Esophagus squamous epithelium (tissue), 5 donors: ENCODE measurements at places on chromosomes 7 and 10.

- DNase-seq, result no peak
These were observed 461.9 kb upstream of the KLF6 start for GRCh38 chr10:4246881-4247358.

DNA sequence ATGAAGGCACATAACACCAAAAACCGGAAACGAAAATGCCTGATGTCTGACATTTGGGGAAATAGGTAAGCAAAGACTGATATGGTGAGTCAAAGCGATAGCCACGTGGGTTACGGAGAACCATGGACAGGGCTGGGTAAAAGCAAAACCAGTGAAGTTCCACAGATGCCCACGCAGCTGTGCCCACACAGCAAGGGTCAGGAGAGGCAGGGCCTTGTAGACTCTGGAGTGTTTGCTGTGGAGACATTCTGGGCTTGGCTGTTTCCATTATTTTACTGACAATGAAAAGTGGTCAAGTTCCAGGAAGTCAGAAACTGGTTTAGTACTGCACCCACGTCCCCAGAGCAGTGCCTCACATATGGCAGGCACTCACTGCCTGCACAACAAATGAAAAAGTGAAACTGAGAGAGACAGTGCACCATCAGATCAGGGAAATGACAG lies 148.7 kb downstream of the ZMYND11 start:
- no peak for DNase-seq

DNA sequence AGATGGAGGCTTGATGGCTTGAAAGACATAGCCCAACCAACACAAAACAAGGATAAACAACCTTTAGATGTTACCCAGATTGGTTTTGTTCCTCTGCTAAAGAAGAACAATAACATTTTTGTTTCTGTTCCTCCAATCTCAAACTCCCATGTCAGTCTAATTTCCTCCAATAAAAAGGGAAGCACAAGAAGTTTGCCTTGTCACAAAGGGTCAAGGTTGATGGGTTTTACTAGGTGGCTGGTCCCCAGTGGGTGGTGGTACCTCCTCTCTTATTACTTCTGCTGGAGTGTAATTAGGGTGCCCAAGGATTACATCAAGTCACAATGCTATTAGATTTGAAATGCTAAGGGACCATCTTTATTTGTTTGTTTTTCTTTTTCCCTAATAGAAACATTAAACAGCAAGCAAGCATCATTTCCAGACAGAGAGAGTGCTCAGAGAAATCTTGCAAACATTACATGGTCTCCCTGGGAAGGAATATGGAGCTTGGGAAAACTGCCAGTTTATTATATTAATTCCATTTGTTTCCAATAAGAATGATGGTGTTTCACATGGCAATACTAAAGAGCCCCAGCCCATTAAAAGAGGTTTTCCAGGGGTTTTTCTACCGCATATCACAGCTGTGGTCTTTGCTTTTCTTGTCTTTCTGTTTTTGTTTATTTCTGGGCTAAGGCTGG lies 78.3 kb upstream of the AOAH start:
- DNase-seq, result no peak

GRCh38 chr10:48801001-48801421 lies 116.3 kb downstream of the WDFY4 start:
- DNase-seq, result no peak

DNA sequence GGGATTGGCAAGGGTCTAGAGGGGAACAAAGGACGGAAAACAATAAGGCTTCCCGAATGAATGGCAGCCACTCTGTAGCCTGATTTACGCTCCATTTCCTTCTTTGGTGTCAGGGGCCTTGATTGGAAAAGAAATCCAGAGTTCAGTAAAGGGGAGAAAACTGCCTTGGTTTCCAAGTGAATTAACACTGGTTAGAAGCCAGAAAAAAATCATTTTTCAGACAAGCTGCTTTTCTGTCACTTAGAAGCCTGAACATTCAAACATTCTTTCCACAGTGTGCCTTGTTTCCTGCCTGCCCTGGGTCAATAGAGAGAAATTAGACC lies 283 bp upstream of the TRDMT1 start:
- no peak for DNase-seq

DNA sequence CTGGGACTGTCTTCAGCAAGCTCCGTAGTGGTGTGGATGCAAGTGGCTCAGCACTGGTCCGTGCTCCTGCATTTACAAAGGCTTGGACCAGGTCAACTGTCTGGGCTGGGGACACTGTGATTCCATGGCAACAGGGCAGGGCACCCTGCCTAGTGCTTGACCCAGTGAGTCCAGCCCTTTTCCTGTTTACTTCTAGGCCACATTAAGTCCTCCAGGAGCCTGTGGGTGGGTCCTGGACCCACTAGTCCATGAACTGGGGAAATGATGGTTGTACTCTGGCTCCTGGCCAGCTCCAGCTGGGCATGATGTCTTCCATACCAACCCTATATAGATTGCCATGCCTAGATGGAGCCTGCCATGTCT lies 152.0 kb downstream of the RPS24 start:
- DNase-seq, result no peak

DNA sequence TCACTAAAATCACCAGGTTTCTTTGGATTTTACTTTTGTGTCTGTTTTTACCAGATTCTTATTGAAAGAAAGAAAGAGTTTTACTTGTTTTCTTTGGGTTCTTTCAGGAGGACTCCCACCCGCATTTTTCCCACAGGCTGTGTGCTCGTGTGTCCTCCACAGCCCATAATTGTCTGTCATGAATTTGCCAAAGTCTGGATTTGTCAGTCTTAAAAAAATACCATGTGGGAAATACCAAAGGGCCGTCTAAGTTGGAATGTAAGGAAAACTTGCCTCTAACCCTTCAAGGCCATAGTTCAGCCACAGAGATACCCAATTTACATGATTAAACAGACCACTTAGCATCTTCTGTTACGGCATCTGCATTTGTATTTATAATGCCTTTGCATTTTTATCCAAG lies 41.3 kb upstream of the INHBA start:
- no peak for DNase-seq

DNA sequence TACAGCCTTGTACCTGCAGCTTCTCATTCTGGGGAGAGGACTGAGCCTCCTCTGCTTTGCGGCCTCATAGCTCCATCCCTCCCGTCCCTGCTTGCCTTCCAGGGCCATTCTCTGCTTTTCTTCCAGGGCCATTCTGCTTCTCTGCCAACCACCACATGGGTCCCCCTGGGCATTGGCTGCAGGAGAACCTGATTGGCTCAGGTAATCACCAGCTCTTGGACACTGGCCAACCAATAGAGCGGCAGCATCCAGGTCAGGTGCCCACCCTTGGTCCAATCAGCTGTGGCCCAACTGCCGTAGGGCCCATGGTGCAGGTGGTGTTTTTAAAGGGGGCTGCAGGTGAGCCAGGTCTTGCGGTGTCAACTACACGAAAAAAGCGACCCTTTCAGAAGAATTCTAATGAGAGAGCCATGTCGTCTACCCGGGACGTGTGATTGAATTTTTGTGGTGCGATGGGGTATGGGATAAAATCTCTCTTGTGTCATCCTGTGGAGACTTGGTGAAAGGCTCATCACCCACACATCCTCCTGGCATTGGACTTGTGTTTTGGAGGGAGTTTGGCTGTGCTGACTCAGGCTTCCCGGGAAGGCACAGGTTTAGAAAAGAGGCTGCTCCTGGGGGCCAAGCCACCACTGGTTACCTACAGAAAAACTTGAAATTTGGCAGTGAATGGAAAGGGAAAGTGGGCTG lies 46.0 kb upstream of the PODXL start:
- no peak for DNase-seq

GRCh38 chr7:29202651-29203069 lies 8.1 kb downstream of the CHN2 start:
- no peak for DNase-seq

- no peak for DNase-seq
These were observed 81.9 kb upstream of the CALN1 start for GRCh38 chr7:72493850-72494661.

GRCh38 chr7:100353685-100354330 lies 4.1 kb upstream of the PILRB start:
- DNase-seq, result no peak

- no peak for DNase-seq
These were observed 7.1 kb upstream of the ITGB8 start for GRCh38 chr7:20323595-20323994.

- DNase-seq, result no peak
These were observed 15.1 kb downstream of the TRUB1 start for GRCh38 chr10:114953047-114953446.

GRCh38 chr10:100781145-100781665 lies 35.8 kb downstream of the PAX2 start:
- no peak for DNase-seq

DNA sequence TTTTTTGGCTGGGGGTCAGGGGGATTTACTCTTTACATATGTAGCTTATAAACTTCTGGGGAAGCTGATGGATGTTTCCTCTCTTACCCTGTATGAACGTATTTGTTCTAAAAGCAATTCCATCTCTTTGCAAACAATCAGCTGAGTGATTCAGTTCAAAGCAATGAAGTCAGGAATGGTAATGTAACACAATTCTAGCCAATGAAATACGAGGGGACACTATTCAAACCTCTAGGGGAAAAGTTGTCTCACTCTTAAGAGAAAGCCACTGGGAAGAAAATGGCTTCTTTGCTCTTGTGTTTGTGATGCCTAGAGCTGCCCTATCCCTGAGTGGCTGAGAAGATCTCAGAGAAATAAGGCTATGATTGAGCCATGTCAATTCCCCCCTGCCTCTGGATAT lies 134.8 kb upstream of the SEMA3C start:
- DNase-seq, result no peak

- DNase-seq, result no peak
These were observed at the start of gene DRGX for GRCh38 chr10:49395741-49396665. Gene DRGX, minus strand, starts transcription at chr10:49396089. Its CDS starts 649 bp downstream, at chr10:49395440.

- DNase-seq, result no peak
These were observed 357.6 kb upstream of the PCDH15 start for GRCh38 chr10:55158633-55159032.

GRCh38 chr10:19966751-19967150 lies 150.5 kb downstream of the PLXDC2 start:
- DNase-seq, result no peak

- no peak for DNase-seq
These were observed 38.5 kb downstream of the COL1A2 start for GRCh38 chr7:94433224-94433623.

GRCh38 chr10:96275685-96276418 lies 4.5 kb upstream of the BLNK start:
- DNase-seq, result no peak

DNA sequence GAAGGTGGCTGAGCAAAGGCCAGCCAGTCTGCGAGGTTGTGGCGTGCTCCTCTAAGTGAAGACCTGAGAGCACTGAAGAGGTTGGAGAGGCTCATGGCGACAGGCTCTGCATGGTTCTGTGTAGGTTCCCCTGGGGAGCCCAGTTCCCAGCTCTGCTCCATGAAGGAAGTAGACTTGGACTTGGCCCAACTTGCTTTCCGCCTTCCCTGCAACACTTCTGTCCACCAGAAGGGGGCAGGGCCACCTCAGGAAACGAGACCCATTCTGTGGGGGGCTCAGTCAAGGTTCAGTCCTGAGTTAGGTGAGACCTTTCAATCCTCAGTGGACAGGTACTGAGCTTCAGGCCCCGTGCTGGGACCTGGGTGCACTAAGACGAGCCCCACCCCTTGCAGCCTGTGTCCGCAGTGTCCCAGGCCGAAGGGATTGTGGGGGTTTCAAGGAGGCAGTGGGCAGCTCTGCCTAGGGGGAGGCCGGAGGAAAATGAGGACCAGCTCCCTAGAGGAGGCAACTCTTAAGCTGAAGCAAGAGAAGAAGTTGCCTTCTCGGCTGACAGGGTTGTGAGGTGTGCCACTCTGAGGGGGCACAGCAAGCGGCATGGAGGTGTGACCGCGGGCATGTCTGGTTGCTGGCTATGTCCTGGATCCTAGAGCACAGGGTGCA lies 15.0 kb upstream of the PCBD1 start:
- DNase-seq, result no peak

DNA sequence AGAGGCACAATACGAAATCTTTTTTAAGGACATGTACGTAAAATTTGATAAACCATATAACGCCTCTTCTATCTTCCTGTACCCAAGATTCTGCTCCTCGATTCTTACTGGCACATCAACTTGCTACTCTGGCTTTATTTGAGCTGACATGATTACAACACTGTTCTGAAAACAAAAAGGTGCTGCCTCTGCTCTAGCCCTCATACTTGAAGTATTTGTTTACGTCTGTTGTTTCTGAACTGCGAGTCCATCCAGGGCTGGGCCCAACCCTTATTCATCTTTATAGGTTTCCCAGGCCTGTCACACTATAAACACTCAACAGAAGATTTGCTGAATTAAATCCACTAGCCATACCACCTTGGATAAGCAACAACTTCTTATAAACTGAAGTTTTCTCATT lies 96.2 kb upstream of the SVIL start:
- no peak for DNase-seq

DNA sequence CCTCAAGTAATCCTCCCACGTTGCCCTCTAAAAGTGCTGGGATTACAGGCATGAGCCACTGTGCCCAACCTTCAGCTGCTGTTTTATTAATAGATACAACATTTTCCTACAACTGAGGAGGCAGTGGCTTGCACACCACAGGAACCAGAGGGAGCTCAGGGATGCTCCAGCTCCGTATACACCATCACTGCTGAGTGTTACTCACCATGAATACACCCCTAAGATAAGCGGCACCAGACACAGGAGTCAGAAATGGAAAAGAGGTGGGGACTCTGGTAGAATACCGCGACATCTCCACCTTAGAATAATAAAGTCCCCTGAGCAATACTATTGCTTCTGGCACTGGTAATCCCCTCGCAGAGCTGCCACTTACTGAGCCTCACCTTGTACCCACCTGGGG lies 68.7 kb upstream of the PDLIM1 start:
- no peak for DNase-seq

- DNase-seq, result no peak
These were observed 46.6 kb downstream of the CLEC2L start for GRCh38 chr7:139570119-139570518.

DNA sequence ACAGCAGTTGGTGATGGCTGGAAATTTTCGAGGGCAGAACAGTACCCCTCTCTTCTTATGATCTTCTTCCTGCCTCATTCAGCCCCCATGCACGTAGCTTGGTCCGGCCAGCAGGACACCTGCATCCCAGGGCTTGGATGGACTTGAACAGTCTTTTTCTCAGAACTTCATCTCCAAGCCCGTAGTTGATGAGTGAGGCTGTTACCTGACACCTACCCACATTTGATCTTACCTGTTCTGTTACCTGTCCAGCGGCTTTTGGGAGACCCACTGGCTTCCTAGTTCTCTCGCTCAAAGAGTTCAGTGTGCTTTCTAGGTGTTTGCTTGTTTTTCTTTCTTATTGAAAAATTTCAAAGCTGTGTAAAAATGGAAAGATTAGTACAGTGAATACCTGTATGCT lies 212.2 kb downstream of the CUX1 start:
- no peak for DNase-seq
